ENCODE measurements at places on chromosomes 5 and 9.

GRCh38 chr5:23727271-23727670 lies 219.9 kb downstream of the PRDM9 start:
- DNase-seq = no peak

DNA sequence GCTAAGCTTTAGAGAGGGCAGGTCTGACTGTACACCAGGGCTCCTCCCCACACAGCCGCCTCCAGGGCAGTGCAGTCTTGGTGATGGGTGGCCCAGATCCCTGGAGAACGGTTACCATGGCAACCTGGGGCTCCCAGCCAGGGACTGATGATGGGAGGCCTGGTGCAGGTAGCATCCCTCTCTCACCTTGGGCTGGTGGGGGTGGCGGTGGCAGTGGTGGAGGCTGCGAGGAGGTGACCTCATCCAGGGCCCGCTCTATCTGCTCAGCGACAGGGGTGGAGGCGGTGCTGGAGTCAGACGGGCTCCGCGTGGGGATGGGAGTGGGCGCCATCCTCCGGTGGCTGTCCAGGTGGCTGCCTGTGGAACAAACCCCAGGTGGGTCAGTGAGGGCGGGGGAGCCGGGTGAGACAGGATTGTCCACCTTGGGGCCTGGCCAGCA lies 12.3 kb downstream of the PRR7 start:
- no peak for DNase-seq

GRCh38 chr9:16002816-16003215 lies 450.0 kb downstream of the CCDC171 start:
- DNase-seq = no peak

- no peak for DNase-seq
Observed at GRCh38 chr9:86470326-86470725, 116.1 kb upstream of the TUT7 start.

- no peak for DNase-seq
Observed at GRCh38 chr9:121634329-121635261, 16.8 kb upstream of the DAB2IP start.

- DNase-seq = no peak
Observed at GRCh38 chr9:134502809-134503211, 138.8 kb upstream of the COL5A1 start.

DNA sequence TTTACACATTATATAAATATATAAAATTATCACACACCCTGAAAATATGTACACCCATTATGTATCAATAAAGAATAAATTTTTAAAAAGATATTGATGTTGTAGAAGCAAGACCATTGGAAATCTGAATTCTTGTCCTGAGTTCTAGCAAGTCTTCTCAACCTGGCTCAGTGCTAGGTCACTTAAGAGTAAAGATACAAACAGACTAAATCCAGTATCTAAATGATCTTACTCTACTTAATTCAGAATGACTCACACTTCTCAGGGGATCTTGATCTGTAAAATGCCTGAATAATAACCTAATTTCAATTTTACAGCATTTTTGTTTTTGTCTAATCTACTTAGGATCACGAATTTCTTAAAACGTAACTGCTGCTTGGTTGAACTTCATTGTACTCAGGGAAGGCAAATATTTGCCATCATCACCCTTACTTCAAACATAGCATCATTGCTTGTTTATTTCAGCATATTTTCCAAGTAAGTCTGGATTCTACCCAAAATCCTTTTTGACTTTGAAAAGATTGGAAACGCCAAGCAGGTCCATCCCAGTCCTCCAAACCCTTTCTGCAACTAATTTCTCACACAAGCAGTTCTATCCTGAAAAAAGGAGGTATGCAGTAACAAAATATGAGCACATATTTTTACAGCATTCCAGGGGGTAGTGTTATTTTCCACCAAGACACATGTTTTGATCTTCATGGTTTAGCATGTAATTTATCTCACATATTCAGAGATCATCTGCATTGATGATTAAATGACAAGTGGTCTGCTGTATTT lies 582.6 kb downstream of the PSAT1 start:
- DNase-seq = no peak

DNA sequence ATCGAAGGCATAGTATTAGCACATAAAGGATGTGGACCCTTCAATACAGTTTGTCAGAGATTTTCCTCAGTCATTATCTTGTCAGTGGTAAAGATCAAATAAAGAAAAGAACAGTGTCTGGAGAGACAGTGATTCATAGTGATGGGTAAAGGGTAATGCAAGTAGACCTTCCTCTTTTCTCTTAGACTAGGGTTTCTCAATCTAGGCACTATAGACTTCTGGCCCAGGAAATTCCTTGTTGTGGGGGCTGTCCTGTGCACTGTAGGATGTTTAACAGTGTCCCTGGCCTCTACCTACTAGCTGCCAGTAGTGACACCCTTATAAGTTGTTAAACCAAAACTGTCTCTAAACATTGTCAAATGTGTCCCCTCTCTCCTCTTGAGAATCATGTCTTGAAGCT lies 6.9 kb downstream of the CAMK4 start:
- DNase-seq = no peak

DNA sequence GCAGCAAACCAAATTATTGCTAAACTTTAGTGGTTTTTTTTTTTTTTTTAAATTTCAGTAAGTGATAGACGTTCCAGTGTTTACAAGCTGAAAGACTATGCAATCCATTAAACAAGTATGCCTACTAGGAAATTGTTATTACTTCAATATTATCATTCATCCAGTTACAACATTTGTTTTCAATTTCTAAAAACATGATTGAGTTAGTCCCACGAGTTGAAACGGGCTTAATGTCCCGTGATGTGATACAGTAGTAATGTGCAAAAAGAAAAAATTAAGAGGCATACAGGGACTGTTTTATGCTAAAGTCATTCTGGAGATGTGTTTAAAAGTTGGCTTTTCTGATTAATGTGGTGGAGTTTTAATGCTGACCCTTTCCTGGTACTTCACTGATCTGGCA lies 550.3 kb upstream of the DMAC1 start:
- DNase-seq = no peak

GRCh38 chr9:136086951-136087740 lies 7.9 kb downstream of the NACC2 start:
- no peak for DNase-seq

DNA sequence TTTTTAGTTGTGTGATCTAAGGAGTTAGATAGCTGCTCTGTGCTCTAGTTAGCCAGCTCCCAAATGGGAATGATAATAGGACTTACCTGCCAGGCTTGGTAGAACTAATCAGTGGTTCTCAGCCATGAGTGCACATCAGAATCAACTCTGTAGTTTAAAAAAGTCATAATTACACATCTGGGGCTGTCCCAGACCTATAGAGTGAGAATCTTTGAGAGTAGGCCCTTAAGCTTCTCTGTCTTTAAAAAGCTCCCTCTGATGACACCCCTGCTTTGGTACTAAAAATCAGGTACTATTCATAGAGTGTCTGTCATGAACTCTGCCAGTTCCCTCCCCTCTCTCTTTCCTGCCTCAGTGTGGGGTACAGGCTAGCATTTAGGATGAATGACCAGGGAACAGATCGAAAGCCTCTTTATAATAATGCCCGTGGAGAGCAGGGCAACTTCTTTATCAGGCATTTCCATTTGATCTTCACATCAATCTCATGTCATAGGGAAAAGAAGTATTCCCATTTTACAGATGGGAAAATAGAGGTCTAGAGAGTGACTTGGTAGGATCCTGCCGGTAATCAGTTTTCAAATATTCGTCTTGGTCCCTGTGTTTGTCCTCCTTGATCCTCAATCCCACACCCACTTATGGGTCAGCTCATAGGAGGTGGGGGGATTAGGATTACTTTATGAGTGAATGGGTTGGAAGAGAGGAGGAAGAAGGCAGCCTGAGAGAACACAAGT lies 15.3 kb downstream of the PPARGC1B start:
- no peak for DNase-seq

DNA sequence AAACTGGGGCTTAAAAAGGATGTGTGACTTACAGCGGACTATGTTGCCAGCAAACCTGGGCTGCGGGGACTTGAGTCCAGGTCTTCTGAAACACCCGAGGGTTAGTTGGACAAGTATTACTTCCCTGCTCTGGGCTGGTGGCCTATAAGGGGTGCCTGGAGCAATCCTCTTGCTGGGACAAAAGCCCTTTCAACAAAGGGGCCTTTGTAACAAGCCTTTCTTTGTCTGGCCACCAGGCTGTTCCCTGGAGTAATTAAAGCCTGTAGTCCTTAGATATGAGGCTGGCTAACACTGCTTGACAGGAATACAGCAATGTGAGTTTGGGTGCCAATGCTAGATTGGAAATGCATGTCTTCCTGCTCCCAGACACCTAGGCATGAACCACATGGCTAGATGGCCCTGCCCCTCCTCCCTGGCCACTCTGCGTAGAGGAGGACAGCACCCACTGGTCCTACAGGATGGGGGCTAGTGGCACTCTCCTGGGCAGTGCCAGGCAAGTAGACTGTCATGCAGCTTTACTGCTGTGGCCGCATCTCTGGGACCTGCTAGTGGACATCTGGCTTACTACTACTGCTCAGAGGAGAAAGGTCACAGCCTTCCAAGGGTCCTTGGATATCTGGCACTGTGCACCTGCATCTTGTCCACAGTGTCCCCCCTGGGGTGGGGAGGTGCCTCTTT lies 343.1 kb downstream of the ZSWIM6 start:
- no peak for DNase-seq

DNA sequence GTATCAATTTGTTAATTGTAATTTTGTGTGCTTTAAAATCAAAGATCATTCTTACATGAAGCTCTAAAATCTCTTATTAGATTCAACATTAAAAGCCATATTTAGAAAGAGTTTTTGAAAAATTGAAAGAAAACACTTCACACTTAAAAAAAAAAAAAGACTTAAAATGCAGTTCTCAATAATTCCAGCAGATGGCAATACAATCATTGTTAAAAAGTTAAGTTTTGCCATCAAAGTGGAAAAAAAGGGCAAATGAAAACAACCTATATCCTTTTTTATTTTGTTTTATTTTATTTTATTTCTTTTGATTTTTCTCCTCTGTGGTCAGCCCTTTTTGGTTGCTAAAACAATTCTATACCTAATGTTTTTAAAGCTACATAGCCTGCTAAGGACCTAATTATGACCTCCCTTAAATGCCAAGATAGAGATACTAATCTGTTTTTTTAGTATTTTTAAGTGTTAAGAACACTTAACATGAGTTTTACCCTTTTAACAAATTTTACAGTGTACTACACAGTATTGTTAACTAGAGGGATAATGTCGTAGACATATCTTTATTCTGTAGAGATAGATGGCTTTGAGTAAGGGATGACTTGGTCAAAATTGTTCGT lies 154.2 kb upstream of the DAB2 start:
- DNase-seq = no peak
